ENCODE measurements at places on chromosomes 4 and X. TPM values are rescaled to one million over a fixed set of nuclear protein-coding genes. Genes with fewer than 3 reads are reported as not detected.

Gene RRH
- total RNA-seq = not detected

Gene GPR143
- 0.17 TPM for total RNA-seq

Gene AVPR2
- not detected for total RNA-seq

Gene GYPA
- not detected for total RNA-seq

- no peak for DNase-seq
Observed at GRCh38 chrX:21946925-21947641, 6.6 kb downstream of the SMS start.

DNA sequence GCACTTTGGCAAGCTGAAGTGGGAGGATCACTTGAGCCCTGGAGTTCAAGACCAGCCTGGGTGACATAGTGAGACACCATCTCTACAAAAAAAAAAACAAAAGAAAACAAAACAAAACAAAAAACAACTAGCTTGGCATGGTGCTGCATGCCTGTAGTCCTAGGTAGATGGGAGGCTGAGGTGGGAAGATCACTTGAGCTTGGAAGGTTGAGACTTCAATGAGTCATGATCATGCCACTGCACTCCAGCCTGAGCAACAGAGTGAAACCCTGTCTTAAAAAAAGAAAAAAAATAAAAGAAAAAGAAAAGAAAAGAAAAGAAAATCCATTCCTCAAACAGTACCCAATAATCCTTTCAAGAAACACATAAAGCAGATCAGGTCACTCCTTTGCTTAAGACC is 14.9 kb upstream of the ERCC6L start:
- no peak for DNase-seq

DNA sequence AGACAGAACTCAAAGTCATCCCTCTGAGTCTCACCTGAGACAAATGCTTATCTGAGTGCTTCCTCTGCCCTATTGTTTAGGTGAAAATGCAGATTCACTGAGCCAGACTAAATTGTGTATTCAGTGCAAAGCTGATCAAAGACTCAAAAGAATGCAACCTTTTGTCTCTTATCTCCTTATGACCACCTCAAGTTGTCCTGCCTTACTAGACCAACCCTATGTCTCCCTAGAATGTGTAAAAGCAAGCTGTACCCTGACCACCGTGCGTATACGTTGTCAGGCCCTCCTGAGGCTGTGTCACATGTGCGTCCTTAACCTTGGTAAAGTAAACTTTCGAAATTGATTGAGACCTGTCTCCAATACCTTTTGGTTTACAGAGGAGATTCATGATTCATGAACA is 63.6 kb upstream of the SH3RF1 start:
- no peak for DNase-seq

DNA sequence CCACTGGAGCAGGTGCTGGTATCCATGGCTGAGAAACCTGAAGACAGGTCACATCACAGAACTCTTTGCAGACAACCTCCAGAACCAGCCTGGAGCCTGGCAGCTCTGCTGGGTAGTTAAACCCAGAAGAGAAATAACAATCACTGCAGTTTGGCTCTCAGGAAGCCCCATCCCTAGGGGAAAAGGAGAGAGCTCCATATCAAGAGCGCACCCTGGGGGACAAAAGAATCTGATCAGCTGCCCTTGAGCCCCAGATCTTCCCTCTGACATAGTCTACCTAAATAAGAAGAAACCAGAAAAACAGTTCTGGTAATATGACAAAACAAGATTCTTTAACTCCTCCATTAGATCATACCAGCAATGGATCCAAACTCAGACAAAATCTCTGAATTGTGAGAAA is 823.2 kb upstream of the FRG1 start:
- peak; percentile 18 for DNase-seq

GRCh38 chr4:58111818-58112217 is 1001.6 kb upstream of the IGFBP7 start:
- DNase-seq = no peak

DNA sequence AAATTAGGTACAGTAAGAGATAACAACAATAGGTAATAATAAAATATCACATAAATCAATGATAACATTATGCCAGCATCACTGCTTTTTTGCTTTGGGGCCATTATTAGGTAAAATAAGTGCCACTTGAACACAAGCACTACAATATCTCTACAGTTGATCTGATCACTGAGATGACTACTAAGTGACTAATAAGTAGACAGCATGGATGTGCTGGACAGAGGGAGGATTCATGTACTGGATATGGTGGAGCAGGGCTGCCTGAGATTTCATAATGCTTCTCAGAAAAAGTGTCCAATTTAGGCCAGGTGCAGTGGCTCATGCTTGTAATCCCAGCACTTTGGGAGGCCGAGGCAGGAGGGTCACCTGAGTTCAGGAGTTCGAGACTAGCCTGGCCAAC is 137.8 kb upstream of the IL1RAPL2 start:
- peak; percentile 6 for DNase-seq
